ENCODE measurements at places on chromosomes 6 and 20.

DNA sequence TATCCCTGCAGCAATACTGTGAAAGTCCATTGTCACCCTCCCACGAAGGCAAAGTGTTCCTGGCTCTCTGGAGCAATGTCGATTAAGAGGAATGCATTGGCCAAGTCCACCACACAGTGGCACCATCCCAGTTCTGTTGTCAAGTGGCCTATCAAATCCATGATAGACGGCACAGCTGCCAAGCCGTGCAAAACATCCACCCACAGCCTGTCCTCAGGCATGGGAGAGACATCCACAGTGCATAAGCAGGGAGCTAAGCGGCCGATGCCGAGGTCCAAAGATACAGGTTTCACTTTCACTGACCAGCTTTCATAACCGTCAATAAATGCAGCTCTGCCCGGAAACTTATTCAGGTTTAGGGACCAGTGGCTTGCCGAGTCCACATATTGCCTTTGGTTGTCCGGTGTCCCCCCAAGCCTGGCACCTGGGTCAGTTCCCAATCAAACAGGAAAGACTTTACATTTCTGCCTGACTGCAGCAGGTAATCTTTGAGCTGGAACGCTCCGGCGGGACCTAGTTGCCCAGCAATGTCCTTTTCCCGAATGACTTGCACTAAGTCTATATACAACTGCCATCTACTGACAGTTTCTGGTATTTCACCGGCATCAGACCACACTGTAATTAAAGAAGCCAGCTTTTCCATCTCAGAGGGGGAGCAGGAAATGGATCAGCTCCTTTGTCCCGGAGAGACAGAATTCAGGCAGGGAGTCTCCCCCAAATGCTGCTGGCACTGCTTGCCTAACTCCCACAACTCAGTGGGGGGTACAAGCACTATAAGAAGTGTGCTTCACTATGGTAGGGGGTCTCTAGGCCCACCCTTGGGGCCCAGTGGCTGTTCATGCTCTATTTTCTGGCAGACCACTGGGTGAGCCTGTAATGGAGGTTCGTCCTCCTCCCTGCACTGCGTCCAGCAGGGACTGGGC, 6.3 kb downstream of the ZKSCAN3 start:
- peak; percentile 86 for DNase-seq

GRCh38 chr20:59804871-59805665, 128.4 kb downstream of the SYCP2 start:
- no peak for DNase-seq

GRCh38 chr6:144140867-144141266, 9.4 kb upstream of the STX11 start:
- DNase-seq = no peak

DNA sequence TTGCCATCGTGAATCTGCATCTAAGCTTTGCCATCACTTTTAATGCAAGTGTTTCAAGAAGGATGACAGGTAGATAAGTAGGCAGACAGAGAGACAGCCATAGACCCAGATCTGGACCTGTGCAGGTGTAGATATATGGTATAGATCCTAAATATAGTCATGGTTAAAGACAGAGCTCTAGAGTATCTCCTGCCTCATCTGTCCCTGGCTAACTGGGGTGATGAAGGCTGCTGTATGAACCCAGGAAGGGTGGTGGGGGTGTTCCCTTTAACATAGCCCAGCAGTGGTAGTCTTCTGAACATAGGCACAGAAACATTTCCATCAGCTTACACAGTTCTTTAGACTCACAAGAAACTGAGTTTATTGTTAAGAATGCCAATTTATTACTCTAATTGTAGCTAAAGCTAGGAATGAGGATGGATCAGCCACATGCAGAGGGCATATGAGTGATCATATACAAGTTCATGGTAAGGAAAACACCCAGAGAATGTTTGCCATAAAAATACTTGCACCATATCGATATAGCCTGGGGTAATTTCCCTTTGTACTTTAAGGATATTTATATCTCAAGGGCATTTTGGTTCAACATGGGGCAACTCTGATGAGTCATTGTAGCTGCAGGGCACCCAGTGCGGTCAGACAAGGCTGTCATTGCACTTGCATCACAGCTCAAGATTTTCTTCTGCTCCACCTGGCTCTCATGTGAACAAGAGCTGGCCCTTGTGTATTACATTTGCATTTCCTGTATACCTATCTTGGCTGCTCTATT, 587.2 kb downstream of the EPM2A start:
- DNase-seq = peak; percentile 35

- DNase-seq = no peak
These were observed 668.0 kb upstream of the FLRT3 start for GRCh38 chr20:15005300-15005986.

- peak; percentile 20 for DNase-seq
These were observed 79.0 kb downstream of the SYNJ2 start for GRCh38 chr6:158060455-158061360.

GRCh38 chr6:7541175-7542064, at the start of gene DSP:
Gene DSP, plus strand, starts transcription at chr6:7541671. Its CDS starts 245 bp downstream, at chr6:7541916.
- DNase-seq = peak; percentile 27

DNA sequence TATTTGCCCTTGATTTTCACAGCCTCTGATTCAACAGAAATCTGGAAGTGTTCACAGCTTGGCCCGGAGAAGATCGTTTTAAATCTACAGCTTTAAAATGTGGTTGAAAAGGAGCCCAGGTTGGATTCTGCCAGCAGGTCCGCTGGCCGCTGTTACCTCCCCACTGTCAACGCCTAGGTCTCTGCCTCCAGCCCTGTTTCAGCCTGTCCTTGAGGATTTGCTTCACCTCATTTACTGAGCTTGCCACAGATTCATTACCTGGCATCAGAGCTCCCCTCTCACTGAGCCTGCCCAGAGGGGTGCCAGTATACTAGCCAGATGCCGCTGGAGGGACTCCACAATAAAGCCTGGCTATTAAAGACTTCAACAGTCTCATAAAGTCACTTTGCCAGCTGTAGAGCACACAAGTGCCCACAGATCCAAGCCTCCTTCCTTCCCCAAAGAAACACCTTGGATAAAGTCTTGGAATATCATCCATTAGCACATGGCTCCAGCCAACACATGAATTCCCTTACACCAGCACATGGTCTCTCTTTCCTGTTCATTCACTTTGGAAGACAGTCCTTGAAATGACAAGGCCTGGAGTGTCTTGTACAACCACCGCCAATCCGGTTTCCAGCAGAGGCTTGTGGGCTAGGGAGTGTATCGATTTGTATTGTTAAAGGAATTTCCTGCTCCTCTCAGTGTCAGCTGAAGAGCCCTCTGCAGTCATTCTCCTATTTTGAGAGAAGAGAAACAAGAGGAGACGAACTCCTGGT, 9.5 kb upstream of the NR2E1 start:
- DNase-seq = peak; percentile 68

DNA sequence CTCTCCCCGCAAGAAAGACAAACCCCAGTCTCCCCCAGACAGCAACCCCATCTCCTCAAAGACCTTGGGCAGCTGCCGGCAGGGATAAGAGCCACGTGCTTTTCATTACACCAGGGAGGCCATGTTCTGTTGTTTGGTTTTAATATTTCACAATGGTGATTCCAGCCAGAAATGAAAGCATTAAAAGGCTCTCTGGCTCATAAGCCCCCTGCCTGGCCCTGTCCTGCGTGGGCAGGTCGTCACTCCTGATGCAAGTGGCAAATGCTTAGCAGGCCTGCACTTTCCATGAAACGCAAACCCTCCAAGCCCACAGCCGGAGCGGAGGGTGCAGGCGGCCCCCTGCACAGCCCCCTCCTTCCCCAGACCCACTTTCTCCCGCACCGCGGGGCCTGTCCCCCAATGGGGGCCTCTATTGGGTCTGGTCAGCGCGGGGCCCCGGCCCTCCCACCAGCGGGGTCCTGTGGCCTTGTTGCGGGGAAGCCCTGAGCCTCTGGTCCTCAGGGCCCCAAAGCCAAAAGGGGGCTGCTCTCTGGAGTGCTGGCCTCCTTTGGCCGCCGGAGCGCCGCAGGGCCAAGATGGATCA, 77.2 kb downstream of the TMEM242 start:
- DNase-seq = no peak

DNA sequence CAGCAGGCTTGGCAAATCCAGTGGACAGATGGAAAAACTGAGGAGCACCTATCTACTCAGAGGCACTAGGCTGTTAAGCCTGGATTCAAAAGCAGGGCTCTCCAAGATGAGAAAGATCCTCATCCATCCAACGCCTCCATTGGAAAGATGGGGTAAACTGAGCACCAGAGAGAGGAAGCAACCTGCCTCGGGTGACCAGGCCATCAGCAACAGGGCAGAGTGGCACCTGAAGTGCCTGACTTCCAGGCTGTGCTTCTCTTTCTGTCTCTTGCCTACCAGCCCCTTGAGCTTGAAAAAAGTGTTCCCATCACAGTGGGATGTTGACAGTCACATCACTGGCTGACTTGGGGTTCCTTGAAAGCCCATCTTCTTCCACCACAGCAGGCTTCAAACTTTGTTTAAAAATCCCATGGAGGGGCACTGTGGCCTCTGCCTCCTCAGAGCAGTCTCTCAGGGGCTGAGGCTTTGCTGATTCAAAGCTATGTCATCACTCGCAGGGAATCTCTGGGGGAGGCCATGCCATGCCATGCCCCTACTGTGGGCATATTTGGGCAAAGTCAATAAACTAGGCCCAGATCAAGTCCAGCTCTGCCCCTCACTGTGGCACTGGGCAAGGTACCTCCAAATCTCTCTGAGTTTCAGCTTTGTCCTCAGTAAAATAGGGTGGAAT, 44.8 kb upstream of the TGM2 start:
- no peak for DNase-seq

DNA sequence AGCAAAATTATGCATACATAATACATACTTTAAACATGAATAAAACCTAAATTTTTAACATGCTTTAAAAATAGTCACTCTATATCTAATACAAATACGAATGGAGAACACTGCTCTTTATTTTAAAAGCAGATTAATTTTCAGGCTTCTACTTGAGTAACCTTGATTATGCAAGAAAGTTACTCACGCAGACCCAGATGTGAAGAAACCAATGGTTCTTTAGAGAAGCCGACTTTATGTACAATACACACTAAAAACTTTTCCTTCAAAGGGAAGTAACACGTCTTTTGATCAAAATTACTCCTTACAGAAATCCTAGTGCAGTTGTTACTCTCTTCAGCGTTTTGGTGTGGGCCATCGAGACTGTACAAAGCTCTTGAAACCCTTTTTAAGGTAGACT, 136.9 kb upstream of the SLC22A16 start:
- no peak for DNase-seq

GRCh38 chr6:41639809-41640371, 1.6 kb downstream of the MDFI start:
- DNase-seq = no peak

GRCh38 chr6:2110504-2110903, 134.9 kb downstream of the GMDS start:
- DNase-seq = no peak

- DNase-seq = peak; percentile 12
These were observed 145.5 kb upstream of the TOP1 start for GRCh38 chr20:40883097-40883496.

DNA sequence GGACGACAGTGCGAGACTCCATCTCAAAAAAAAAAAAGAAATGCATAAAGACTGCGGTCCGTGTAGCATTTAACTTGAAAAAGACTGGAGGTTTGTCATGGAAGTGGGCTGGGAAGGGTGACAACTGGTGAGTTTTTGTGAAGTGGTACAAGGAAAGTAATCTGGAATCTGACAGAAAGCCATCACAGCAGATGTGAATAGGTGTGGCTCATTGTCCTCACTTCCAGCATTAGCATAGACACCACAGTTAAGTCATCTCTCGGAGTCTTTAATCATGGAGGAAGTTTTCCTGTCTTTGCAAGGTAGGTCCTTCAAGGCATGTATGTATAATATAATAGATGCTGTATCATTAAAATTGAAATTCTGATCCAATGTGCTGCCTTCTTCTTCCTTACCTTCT, 453.2 kb downstream of the TFAP2A start:
- no peak for DNase-seq

DNA sequence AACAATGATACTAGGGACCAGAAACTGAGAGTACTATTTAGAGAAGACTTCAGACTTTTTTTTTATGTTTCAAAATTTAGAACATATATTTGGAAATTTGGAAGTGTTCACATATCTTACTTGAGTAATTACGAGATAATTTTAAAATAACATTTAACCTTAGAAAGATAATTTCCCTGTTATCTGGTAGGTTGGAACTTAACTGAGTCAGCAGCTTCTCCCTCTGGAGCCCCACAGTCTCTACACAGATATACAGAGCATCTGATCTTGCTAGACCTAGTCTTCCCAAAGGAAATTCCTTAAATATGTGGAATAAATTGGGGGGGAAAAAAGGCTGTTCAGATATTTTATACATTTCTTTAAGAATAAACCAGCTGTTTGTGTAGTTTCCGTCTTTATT, 48.6 kb downstream of the TSPYL4 start:
- DNase-seq = no peak
